Mammary microvascular endothelial cell (primary cell): ENCODE measurements at places on chromosomes 3 and 15. TPM values are rescaled to one million over a fixed set of nuclear protein-coding genes. Genes with fewer than 3 reads are reported as not detected.

The ITIH3 gene
- not detected in 2 replicates for total RNA-seq

The GP5 gene
- total RNA-seq: 0.13 TPM in 1 of 2 replicates, not detected in the other

The ZNF620 gene
- 4.6 and 5.1 TPM in 2 replicates for total RNA-seq

The ITIH1 gene
- total RNA-seq: not detected in 2 replicates

The TUSC7 gene
- not detected in 2 replicates for total RNA-seq

The RFT1 gene
- 26.6 and 35.8 TPM in 2 replicates for total RNA-seq

The CCR4 gene
- 2.3 and 2.6 TPM in 2 replicates for total RNA-seq

The SLC28A2 gene
- not detected in 2 replicates for total RNA-seq

The CPLX3 gene
- not detected in 2 replicates for total RNA-seq

The INTS14 gene
- 40.4 and 41.7 TPM in 2 replicates for total RNA-seq

The TGM4 gene
- 0.07 and 0.20 TPM in 2 replicates for total RNA-seq

The TMEM207 gene
- not detected in 2 replicates for total RNA-seq

The SLC25A36 gene
- total RNA-seq: 20.4 and 32.2 TPM in 2 replicates

The EPHA6 gene
- total RNA-seq: 0.27 TPM in 1 of 2 replicates, not detected in the other

The BOC gene
- total RNA-seq: 0.27 and 0.34 TPM in 2 replicates

The C3orf49 gene
- total RNA-seq: not detected in 2 replicates

The OTOL1 gene
- total RNA-seq: not detected in 2 replicates
